ENCODE measurements at places on chromosomes 6 and 20.

GRCh38 chr6:97470322-97470721, 187.3 kb upstream of the MMS22L start:
- DNase-seq: no peak

DNA sequence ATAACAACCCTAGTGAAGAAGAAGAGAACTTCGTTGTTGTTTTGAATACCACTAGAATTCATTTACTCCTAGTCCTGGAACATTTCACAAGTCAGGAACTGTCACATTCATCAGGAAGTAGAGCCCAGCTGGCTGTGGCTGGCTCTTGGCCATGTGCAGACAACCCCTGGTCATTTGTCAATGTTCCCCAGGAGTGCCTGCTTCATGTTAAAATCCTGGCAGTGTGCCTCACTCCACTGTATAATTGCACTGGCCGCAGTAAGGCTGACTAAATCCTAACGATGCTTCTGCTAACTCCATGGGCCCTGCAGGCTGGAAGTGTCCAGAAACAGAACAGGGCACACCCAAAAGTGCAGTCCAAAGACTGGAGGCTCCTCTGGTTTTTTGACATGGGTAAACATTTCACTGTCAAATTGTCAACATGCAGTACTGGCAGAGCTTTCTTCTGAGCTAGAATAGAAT, 41.5 kb upstream of the ADGRF1 start:
- DNase-seq: no peak

GRCh38 chr20:59829786-59830664, 103.4 kb downstream of the SYCP2 start:
- no peak for DNase-seq

DNA sequence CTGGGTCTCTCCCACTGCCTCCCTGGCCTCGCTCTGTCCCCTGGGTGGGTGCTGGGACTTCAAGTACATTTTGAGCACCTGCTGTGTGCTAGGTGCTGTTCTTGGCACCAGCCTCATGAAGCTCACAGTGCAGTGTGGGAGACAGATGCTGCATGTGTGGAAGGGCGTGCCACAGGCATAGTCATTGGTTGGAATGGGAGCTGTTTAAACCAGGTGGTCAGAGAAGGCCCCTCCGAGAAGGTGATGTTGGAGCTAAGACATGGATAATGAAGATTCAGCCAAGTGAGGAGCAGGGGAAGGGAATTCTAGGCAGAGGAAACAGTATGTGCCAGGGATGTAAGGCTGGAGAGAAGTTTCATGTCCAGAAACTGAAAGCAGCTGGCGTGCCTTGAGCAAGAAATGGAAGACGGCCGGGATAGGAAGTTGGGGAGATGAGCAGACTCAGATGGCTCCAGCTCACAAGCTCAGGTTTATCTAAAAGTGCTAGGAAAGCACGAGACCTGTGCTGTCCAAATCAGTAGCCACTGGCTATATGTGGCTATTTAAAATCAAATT, 9.9 kb downstream of the LPIN3 start:
- no peak for DNase-seq

GRCh38 chr6:84371681-84372080, 144.2 kb upstream of the CEP162 start:
- DNase-seq: no peak

DNA sequence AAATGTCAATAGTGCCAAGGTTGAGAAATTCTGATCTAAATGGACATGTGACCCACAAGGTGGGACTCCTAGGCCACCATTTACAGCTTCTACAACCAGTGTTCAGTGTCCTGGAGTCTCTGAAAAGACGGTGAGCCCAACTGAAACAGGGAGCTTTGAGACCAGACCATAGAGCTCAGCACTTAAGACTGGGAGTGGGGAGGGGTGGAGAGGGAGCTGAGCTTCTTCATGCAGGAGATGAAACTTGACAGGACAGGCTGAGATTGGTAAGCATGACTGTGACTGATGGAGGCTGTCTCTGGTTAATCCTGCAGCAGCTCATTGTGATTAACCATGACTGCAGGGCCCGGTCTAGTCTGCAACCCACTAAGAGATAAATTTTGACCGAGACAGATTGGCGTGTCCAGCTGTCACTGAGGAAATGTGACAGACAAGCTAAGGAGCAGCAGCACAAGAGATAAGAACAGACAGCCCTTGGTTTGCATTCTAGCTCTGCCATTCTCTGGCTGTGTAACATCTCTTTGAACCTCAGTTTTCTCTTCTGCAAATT, 1.4 kb upstream of the AAR2 start:
- DNase-seq: no peak

Measured in dorsolateral prefrontal cortex (tissue), 122 donors.